ENCODE measurements at places on chromosomes 6 and 20. TPM values are rescaled to one million over a fixed set of nuclear protein-coding genes. Genes with fewer than 3 reads are reported as not detected.

The FAM83C gene
- 0.24 TPM for total RNA-seq

The SIRPA gene
- 10.5 TPM for total RNA-seq

The SPATS1 gene
- not detected for total RNA-seq

The TPMT gene
- 17.9 TPM for total RNA-seq

The SALL4 gene
- 0.02 TPM for total RNA-seq

The GATA5 gene
- 4.7 TPM for total RNA-seq

The PSMB1 gene
- 675 TPM for total RNA-seq

The RAET1E gene
- 1.0 TPM for total RNA-seq

The TBX18 gene
- total RNA-seq = not detected

The TFAP2B gene
- not detected for total RNA-seq

The OPRL1 gene
- 0.81 TPM for total RNA-seq

The FOXQ1 gene
- 0.24 TPM for total RNA-seq

The DEFB125 gene
- not detected for total RNA-seq

The RSPH4A gene
- total RNA-seq = not detected

The EDN1 gene
- total RNA-seq = 24.0 TPM
